ENCODE measurements at places on chromosomes 11 and 22.
A peak's percentile ranks its signal among the peaks of the same experiment; 100 is the strongest.

DNA sequence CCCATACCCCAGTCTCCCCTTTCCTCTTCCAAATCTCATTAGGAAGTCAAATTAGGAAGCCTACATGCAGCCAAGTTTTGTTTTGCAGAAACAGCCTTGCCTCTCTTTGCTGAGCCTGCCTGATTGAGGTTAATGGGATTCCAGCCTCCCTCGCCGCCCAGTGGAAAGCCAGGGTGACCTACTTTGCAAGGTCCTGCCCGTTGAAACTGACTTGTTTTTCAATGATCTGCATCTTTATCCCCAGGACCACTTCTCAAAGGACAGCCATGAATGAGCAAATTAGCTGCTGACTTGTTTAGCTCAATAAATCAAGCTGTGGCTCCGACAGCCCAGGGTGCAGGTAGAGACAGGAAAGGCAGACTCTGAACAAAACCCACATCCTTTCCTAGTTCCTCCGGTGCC, 110.4 kb downstream of the RRAS2 start:
- DNase-seq: peak; percentile 53

DNA sequence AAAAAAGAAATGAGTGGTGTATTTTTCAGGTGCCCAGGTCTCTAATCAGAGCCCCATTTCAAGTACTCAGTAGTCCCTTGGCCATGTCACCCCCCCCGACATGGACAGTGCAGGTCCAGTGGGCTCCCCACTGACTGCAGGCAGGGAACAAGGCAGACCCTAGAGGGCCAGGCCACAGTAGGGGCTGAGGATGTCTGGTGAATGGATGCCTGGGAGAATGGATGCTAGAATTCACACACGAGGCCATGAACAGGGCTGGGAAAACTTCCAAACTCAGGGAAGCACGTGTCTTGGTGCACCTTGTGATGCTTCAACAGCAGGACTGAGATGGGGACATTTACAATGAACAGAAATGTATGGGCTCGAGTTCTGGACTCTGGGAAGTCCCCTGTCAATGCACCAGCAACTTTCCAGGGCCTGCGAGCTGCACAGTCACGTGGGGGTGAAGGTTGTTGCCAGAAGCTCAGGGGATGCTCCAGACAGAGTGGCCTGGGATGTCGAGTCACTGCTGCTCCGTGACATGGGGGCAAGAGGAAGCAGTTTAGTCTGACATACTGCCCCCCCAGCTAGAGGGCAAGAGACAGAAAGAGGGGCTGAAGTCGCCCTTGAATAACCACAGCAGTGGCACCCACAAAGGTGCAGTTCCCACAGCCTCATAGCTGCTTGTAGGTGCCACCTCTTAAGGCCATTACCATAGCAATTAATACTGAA, 3.1 kb downstream of the APOBEC3G start:
- DNase-seq: no peak

DNA sequence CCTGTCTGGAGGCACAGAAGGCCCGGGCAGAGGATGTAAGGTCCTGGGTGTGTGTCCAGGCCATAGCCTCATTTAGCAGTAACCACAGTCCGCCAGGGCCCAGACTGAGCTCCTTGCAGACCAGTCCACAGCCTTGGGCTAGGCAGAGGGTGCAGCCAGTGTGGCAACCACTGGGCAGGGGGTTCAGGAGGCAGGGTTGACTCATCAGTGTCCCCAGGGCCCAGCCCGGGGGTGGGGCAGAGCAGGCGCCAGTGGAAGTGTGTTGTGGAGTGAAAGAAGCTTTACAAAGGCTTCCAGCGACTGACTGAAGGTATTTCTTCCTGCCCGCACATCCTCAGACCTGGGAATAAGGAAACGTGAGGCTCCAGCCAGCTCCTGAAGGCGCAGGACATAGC, 27.7 kb upstream of the WNT11 start:
- no peak for DNase-seq

DNA sequence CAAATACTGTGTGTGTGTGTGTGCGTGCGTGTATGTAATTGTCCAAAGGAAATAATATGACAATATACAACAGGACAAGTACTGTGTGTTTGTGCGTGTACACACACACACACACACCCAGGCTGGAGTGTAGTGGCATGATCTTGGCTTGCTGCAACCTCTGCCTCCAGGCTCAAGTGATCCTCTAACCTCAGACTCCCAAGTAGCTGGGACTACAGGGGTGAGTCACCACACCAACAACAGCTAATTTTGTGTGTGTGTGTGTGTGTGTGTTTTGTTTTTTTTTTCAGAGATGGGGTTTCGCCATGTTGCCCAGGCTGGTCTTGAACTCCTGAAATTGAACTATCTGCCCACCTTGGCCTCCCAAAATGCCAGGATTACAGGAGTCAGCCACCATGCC, 61.5 kb downstream of the NUP98 start:
- peak; percentile 3 for DNase-seq

DNA sequence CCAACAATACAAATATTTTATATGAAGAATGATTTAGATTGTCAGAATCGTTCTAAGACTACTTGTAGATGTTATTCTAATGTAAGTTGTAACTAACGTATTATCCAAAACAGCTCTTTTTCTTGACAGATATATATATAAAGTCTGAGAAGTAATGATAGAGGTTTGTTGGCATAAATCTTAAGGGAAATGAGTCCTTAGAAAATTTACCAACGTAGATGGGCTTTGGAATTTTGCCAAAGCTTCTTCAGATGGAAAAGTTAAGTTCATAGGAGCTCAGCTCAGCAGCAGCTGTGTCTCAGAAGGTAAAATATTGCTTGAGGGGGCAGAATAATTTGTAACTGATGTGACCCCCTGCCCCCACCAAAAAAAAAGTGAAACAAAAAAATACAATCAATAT, 66.7 kb downstream of the BID start:
- DNase-seq: peak; percentile 32

DNA sequence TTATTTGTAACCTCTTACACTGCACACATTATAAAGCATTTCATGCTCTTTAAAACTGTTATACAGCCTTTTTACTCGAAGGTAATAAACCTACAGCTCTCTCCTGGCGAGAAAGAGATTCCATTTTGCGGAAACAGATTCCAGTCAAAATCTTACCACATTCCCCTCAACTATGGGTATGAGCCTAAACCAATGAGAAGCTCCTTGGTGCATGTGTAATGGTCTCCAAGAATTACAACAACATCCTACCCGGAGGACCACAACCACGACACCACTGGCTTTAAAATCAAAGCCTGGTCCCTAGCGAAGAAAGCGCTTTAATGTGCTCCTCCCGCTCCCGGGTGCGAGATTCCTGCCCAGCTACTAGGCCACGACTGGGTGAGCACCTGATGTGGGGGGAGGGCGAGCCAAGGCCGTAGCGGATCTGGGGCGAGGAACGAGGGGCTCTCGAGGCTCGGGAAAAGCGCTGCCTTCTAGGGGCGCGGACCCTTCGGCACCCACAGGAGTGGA, 821 bp downstream of the CELF1 start:
- DNase-seq: peak; percentile 68

DNA sequence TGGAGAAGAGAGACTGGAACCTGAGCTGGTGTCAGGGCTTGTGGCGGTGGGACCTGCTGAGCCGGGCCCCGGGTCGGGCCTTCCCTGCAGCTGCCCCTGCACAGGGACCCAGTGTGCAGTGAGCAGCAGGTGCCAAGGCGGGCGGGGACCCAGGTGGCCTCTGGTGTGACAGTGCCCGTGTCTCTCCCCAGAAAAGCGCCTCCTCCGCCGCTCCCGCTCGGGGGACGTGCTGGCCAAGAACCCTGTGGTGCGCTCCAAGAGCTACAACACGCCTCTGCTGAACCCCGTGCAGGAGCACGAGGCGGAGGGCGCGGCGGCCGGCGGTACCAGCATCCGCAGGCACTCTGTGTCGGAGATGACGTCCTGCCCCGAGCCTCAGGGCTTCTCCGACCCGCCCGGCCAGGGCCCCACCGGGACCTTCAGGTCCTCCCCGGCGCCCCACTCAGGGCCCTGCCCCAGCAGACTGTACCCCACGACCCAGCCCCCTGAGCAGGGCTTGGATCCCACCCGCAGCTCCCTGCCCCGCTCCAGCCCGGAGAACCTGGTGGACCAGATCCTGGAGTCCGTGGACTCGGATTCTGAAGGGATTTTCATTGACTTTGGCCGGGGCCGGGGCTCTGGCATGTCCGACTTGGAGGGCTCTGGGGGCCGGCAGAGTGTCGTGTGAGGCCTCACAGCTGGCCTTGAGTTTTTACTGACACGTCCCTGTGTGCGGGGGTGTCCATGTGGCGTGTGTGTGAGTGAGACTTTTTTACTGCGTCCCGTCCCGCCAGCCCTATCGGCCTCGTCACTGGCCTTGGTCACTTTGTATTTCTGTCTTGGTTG, 15.6 kb upstream of the ARHGAP8 start:
- DNase-seq: no peak

DNA sequence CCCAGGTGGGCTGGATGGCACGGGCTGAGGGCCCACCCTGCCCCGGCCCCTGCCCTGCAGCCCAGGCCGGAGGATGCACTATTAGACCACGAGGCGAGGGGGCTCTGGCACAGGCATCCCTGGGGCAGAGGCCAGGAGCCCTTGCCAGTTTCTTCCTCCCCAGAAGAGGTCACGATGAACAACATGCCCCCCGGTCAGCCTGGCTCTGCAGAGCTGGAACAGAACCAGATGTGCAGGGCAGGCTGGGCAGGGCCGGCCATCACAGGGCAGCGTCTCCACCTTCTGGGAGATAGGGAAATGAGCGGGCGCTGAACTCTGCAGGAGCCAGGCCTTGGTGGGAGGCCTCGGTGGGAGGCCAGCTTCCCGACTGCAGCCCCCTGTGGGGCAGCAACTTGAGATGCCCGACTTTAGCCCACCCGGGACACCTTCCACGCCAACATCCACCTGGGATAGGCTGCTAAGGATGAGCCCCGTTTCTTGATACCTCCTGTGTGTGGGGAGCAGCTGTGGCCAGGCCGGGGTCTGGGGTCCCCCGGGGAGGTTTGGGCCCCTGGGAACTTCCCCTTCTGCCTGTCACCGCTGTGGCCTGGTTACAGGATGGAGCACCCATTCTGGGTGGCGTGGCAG, 21.8 kb upstream of the GNB1L start:
- no peak for DNase-seq

DNA sequence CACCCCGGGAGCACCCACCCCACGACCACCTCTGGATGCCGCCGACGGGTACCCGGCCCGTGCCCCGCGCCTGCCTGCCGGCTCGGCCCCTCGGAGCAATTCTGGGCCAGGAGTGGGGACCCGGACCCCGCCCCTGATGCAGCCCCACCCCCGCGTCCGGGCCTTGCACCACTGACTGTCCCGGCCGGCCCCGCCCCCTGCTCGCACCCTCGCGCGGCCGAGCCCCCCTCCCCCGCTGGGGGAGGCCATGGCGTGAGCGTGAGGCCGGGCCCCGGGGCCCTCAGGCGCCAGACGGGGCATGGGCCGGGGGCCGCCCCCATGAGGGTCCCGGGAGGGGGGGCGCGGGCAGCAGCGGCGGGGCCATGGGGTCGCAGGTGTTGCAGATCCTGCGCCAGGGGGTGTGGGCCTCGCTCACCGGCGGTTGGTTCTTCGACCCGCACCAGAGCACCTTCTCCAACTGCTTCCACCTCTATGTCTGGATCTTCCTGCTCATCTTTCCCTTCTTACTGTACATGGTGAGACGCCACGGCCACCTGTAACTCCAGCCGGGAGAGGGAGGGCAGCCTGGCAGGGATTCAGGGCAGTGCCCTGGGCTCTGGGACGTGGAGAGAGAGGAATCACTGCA, 486 bp downstream of the PCNX3 start:
- peak; percentile 36 for DNase-seq

DNA sequence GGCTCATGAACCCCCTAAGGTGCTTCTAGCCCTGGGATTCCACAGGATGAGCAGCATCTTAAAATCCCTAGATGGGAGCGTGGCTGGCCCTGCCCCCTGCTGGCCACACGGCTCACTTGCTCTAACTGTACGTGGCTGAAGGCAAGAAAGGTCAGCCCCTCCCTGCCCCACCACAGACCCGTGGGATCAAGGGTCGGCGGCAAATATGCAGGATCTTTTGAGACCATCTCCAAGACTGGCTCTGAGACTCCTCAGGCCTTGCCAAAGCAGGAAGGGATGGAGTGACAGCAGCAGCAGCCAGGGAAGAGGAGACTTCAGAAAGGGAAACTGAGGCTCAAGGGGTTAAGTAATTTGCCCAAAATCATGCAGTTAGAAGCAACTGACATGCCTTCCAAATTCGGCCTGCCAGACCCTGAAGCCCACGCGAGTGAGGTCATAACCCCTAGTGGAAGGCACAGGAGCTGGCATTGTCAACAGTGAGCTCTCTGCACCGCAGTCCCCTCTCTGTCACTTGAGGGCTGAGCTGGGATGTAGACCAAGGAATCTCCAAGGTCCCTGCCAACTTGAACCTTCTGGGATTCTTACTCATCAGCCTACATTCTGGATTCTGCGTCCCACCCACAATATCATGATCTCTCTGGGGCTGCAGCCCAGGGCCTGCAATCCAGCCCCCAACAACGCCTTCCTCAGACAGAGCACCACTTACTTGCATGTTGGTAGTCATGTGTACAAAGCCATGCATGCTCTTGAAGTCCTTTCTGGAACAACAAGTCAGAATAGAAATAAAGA, 31.4 kb downstream of the CREB3L1 start:
- peak; percentile 80 for DNase-seq

- DNase-seq: no peak
These were observed 190.6 kb downstream of the IGLL1 start for GRCh38 chr22:23389271-23390071.

Measured in astrocyte of the hippocampus (primary cell).